ENCODE measurements at places on chromosomes 7 and 10.
A peak's percentile ranks its signal among the peaks of the same experiment; 100 is the strongest.

DNA sequence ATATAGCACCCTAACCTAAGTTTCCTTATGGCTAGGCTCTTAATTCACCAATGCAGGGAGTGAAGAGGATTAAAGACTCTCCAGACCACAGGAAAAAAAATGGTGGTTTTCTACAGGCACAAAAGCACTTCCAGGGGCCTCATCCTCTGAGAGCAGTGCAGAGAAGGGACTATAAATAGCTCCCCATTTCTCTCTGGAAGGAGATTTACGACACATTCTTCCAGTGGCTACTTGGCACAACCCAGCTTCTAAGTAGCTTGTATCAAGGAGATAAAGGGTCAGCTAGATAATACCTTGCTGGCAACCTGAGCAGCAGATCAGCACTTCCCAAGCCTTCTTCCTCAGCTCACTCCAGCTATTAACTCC, 73.5 kb downstream of the CRPPA start:
- no peak for DNase-seq

- DNase-seq, result no peak
Observed at GRCh38 chr10:72930276-72930675, 24.3 kb downstream of the PLA2G12B start.

GRCh38 chr7:82382276-82382675, 61.3 kb downstream of the CACNA2D1 start:
- no peak for DNase-seq

DNA sequence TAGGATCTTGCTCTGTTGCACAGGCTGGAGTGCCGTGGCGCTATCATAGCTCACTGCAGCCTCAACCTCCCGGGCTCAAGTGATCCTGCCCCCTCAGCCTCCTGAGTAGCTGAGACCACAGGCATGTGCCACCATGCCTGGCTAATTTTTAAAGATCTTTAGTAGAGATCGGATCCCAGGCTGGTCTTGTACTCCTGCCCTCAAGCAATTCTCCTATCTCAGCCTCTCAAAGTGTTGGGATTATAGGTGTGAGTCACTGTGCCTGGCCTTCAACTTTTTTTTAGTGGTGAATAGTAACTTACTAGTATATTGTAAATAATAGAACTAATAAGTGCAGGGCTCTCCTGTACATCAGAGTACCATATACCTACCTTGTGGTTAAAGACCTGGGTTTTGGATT, 52.1 kb upstream of the LMTK2 start:
- no peak for DNase-seq

- DNase-seq, result no peak
Observed at GRCh38 chr7:97506728-97507127, 225.2 kb upstream of the TAC1 start.

- no peak for DNase-seq
Observed at GRCh38 chr10:77201135-77202106, 436.2 kb downstream of the KCNMA1 start.

GRCh38 chr7:150935149-150935548, 43.0 kb downstream of the KCNH2 start:
- DNase-seq, result no peak

DNA sequence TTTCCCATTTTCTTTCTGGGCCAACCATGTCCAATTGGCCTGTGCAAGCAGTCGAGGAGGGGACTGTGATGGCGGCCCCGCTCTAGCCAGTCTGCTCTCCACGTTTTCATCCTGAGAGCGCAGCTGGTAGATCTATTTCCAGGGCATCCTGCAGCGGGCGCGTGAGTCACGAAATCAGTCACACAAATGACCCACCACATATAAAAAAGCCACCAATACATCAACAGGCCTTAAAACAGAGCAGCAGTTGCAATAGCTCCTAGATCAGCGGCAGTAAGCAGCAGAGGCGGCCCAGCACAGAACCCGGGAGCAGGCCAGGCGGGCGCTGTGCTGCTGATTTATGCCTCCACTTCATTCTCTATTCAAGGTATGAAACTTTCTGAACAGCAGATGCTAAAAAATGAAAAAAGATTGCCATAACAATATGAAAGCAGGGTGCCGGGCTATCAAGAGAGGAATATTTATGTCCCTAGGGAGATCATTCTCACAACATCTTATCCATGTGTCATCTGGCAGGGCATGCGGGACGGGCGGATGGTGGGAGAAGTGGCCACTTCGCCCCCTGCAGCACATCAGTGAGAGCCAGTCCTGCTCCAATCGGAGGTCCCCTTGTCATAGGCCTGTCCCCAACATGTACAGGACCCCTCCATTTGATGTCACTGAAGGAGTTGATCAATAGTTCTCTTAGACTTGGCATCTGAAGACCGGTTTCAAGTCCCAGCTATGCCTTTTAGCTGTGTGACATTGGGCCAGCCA, 98.0 kb upstream of the GPR26 start:
- no peak for DNase-seq

GRCh38 chr10:43199684-43200537, 61.7 kb downstream of the CSGALNACT2 start:
- no peak for DNase-seq

DNA sequence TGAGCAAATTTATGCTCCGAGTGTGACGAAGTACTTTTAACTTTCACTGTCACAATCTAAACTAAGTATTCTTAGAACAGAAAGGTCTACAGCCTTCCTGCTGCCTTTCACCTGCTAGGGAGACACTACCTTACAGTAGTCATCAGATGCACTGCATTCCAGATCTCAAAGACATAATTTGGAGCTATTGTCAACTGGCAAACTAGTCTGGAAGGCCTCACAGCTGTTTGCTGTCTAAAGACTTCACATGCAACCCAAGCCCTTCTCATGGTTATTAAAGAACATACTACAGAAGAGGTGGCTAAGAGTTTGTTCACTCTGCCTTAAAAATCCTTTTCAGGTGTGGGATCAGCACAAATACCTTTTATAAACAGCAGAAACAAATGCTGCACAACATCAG, 91.8 kb upstream of the KCNIP2 start:
- no peak for DNase-seq

DNA sequence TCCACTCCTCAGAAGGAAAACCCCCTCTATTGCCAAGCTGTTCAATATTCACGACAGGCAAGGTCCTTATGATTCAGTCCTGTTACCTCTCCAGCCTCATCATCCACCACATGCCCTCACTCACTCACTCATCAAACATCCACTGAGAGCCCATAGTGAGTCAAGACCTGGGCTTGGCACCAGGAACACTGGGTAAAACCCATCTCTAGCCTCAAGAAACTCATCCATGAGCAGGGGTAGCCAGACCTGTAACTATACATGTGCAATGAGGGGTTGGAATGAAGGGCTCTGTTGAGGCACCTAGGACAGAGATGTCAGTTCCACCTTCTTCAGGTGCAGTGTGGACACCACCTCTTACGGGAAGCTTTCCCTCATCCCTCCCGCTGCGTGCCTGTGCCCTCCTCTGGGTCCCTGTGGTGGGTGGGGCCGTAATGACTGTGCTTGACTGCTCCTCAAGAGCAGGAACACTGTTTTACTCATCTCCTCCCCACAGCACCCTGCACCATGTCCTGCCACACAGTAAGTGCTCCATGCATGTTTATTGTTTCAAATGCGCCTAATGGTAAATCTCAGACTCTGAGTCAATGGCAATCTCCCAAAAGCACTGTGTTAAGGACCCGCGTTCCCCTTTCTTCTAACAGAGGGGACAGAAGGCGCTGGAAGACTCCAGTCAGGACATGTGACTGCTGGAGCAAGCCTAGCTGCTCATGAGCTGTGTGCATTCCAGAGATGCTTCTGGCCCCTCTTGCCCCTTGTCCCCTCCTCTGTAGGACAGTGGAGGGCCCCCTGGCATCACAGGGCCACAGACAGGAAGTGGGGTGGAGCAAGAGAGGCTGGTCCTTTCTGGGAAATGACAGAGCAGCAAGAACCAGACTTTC, 95.4 kb downstream of the HIPK2 start:
- no peak for DNase-seq

DNA sequence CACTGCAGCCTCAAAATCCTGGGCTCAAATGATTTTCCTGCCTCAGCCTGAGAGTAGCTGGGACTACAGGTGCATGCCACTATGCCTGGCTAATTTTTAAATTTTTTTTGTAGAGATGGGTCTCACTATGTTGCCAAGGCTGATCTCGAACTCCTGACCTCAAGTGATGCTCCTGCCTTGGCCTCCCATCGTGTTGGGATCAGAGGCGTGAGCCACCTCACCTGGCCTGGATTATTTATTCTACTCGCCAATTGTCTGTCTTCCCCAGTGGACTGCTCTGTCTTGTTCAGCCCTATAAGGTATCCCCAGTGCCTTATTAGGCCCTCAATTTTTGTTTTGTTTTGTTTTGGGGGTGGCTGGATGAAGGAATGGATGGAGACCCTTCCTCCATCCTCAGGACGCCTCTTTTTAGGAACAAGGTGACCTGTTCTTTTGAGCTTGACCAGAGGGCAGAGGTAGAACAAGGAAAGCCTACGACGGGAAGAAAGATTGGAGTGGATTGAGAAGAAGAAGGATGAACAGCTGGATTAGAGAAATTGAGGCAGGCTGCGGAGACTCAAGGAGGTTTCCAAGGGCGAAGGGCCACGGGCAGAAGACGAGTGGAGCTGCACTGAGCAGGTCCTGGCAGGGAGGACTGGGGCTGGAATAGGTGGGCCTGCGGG, 541 bp upstream of the DENND10 start:
- DNase-seq, result no peak

- DNase-seq, result no peak
Observed at GRCh38 chr7:20217193-20217948, at the start of gene MACC1. MACC1 (minus strand) TSS chr7:20217384; CDS start chr7:20161862, 55,522 bp downstream.

GRCh38 chr10:98088186-98088971, 46.1 kb upstream of the R3HCC1L start:
- DNase-seq, result no peak

DNA sequence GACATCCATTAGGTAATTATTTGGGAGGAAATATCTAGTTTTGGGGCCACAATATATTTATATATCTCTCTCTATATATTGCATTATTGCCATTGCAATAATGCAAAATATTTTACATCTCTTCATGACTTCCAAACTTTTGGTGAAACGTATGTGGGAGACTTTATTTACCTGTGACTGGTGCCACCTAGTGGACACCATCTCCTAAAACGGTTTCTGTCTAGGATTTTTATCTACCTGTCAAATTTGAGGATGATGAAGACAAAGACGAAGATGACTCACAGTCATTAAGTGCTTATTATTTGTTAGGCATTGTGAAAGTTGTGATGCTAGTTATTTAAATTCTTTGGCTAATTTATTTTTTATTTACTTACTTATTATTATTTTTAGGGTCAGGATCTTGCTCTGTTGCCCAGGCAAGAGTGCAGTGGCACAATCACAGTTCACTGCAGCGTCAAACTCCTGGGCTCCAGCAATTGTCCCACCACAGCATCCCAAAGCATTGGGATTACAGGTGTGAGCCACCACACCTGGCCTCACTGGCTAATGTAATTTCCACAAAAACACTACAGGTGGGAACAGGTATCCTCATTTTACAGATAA, 18.7 kb upstream of the CBLL1 start:
- DNase-seq, result peak; percentile 41

DNA sequence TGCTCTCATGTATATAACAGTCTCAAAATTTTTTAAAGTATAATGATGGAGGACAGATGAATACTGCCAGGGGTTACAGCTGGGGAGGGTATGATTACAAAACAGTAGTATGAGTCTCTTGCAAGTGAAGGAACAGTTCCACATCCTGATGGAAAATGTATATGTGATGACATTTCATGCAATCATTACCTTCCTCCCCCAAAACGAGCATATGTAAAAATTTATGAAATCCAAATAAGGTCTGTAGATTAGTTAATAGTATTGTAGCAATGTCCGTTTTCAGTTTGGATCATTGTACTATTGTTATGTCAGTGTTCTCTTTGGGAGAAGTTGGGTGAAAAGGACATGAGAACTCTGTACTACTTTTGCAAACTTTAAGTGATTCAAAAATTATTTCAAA, 38.0 kb downstream of the DRGX start:
- DNase-seq, result no peak

DNA sequence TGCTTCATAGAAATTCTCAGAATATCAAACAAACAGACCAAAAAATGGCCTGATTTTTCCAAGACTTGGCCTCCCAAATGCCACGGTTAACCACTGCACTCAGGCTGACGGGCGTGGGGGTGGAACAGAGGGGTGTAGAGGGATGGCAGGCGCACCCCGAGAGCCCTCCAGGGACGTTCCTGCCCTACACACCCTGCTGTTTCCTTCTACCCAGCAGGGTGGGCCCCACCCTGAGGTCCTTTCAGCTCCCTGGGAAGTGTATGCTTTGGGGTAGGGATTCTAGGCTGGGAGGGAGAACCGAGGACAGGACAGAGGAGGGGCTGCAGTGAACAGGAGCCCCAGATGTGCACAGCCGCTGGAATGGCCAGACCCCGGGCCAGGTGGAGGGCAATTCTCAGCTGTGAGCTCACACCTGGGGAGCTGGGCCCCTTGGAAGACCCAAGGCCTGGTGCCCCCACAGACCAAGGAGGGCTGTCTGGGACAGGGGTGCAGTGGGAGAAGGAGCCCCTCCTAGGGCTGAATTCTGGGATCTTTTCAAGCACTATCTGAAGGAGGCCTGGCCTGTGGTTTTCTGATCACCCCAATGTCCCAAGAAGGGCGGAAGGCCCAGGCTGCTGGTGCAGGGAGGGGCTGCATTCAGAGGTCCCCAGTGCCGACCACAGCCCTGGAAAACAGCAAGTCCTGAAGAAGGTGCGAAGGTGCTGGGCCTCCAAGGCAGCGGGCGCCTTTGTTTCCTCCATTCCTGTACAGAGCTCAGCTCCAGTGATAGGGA, 32.9 kb upstream of the INPP5A start:
- no peak for DNase-seq

GRCh38 chr7:31082447-31082846, 30.3 kb downstream of the ADCYAP1R1 start:
- DNase-seq, result no peak

DNA sequence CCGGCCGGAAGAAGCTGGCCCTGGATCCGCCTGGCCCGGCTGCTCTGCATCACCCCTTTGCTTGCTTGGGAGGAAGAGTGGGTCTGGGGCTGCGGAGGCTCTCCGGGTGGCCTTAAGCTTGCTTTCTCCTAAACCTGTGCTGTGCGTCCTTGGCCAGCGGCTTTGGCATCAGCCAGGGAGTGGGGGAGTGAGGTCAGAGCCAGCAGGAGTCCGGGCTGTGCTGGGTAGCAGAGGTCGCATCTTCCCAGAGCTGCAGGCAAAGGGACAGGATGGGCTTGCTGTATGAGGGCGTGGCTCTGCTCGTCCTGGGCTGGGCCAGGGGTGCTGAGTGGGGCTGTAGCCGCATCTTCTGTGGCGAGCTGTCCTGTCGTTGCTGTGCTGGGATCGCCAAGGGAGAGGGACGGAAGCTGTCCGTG, 21.1 kb downstream of the BNIP3 start:
- DNase-seq, result no peak

GRCh38 chr10:3365630-3366029, 193.0 kb upstream of the PITRM1 start:
- DNase-seq, result no peak

GRCh38 chr10:34677132-34677531, 138.0 kb downstream of the PARD3 start:
- DNase-seq, result no peak

GRCh38 chr10:104293011-104293410, 24.0 kb downstream of the GSTO2 start:
- no peak for DNase-seq

DNA sequence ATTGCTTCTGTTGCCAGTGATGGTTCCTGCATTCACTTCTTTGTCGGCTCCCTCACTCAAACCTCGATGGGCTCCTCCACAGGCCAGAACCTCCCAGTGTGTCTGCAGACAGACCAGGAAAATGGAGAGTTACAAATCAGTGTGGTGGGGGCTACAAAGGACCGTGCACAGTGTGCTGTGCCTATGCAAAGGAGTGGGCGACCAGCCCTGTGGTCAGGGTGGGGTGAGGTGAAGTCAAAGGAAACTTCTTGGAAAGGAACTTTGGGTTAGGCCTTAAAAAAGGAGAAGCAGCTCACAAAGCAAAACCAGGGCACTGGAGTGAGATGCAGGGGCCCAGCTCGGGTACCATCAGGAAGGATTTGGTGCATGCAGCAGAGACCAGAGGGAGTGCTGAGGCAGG, 304.3 kb upstream of the ZMIZ1 start:
- no peak for DNase-seq
